Stimulated activated CD8-positive, alpha-beta memory T cell treated with anti-CD3 and anti-CD28 coated beads, Interleukin-4, amount 100 ng/mL, for 48 hours (primary cell): ENCODE measurements at places on chromosomes 16 and 17.

DNA sequence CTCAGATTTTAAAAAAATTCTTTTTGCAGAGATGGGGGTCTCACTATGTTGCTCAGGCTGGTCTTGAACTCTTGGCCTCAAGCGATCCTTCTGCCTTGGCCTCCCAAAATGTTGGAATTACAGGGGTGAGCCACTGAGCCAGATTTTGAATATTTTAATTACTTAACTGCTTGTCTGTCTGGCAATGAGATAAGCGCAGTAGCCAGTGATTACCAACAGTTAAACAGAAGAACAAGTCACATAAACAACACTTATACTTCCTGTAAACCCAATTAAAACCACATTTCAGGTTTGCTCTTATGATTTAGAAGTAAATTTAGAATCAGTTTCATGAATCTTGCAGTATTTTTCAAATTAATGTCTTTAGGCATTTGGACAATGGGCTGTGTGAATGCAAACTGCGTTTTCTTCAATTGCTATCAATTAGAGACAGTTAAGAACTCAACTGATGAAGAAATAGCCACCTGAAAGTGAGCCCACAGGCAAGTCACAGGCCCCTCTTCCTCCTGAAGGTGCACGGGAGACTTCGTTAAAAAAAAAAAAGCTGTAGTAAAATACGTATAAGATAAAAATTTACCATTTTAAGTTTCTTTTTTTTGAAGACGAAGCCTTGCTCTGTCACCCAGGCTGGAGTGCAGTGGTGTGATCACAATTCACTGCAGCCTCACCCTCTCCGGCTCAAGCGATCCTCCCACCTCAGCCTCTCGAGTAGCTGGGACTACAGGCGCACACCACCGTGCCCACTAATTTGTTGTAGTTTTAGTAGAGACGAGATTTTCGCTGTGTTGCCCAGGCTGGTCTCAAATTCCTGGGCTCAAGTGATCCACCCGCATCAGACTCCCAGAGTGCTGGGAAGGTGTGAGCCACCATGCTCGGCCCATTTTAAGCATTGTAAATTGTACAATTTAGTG lies 73.0 kb downstream of the PITPNC1 start:
- no peak for DNase-seq

DNA sequence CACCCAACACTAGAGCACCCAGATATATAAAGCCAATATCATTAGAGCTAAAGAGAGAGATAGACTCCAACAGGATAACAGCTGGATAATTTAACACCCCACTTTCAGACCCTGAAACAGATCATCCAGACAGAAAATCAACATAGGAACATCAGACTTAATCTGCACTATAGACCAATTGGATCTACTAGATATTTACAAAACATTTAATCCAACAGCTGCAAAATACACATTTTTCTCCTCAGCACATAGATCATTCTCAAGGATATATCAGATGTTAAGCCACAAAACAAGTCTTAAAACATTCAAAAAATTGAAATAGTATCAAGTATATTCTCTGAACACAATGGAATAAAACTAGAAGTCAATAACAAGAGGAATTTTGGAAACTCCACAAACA lies 4.1 kb upstream of the CCL13 start:
- no peak for DNase-seq

DNA sequence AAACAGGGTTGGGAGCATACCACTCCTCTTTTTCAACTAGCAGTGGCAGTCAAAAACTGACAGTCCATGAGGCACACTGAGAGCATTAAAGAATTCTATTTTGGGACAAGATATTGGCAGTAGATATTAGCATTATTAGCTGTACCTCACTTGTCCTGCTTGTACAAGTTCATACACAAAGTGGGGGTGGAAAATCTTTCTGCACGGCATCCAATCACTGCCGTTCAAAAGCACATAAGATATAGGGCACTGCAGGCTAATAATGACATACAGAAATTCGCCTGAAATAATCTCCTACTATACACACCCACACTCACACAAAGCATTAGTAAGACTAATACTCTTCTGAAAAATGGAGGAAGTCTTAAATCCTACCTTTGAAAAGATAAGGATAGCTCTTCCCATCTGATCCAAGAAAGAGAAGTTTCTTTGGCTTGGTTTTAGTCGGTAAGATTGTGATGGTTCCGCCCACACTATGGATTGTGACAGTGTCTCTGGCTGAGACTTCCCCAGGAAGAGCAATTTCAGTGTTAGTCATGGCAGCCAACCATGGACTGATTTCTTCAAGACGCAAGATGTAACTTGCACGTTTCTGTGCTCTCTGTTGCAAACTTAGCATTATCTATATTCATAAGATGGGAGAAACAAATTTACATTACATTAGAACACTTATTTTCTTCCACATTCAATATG lies 40.6 kb upstream of the ARL6IP1 start:
- no peak for DNase-seq

DNA sequence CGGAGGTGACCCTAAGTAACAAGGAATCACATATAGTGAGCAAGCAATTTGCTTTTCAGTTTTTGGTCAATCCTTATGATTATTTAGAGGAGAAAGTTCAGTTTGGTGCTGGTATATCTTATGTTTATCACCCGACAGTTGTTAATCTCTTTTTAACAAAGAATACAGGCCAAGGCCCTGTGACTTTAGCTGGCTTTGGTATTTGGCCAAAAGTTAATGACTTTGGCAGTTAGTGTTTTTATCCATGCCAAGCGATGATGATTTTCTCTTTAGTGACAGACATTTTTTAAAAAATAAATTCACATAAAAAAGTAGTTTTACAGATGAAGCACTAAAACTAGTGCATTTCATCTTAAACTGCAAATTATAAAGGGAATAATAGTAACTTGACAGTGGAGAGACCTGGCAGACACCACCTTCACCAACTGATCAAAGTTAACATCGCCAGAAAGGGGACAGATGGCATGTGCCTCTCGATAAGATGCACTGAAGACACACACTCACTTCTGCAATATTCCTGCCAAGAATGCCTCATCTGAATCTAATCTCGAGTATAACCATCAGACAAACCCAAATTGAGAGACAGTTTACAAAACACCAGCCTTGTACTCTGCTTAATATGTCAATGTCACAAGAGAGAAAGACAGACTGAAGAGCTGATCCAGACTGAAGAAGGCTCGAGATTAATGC lies 6.9 kb downstream of the DEXI start:
- no peak for DNase-seq

- no peak for DNase-seq
Measured at GRCh38 chr16:66199189-66199588, 167.3 kb upstream of the CDH5 start.

- DNase-seq = no peak
Measured at GRCh38 chr17:62884781-62885180, 76.7 kb upstream of the MARCHF10 start.

DNA sequence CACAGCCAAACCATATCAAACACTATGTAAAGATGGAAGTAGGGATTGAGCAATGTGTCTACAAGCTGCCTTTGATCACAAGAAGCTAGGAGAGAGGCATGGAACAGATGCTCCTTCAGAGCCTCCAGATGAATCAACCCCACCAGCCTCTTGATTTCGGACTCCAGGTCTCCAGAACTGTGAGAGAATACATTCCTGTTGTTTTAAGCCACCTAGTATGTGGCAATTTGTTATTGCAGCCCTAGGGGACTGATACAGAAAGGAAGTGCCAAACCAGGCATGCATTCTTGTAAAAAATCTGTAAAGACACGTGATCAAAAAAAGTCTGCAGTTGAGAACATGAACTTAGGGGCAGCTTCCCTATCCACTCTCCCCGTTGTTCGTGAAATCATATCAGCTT lies 91.1 kb downstream of the C17orf67 start:
- no peak for DNase-seq

GRCh38 chr17:52986056-52986662 lies 827.6 kb upstream of the CA10 start:
- no peak for DNase-seq

GRCh38 chr16:3363793-3364192 lies 8.1 kb downstream of the OR2C1 start:
- DNase-seq = no peak

DNA sequence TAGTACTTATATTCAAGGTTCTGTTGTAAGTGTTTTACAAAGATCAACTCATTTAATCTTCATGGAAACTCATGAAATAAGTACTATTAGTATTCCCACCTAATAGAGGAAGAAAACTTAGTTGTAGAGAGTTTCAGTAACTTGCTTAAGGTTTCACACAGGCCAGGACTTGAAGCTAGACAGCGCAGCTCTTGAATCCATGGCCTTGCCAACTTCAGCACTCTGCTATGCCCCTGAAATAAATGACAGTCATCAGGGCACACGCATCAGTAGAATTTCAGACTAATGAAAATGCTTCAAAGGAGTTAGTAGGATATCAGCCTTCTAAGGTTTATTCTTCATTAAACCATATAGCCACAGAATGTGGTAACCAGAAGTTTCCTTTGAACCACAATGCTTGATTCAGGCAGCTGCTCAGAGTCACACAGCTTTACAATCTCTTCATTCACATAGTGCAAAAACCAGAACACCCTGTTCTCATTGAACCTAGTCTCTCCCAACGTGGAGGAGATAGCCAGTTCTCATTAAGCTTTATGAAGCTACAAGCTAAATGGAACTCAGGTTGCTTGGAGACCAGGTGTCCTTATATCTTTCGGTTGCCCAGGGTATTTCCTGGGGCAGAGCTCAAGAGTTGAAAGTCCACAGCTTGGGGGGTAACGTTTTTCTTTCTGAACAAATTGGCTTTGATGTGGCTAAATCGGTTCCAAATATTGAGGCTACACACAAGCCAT lies 39.7 kb downstream of the KCNJ2 start:
- DNase-seq = no peak

- DNase-seq = no peak
Measured at GRCh38 chr16:15708096-15708495, 58.1 kb downstream of the NDE1 start.

DNA sequence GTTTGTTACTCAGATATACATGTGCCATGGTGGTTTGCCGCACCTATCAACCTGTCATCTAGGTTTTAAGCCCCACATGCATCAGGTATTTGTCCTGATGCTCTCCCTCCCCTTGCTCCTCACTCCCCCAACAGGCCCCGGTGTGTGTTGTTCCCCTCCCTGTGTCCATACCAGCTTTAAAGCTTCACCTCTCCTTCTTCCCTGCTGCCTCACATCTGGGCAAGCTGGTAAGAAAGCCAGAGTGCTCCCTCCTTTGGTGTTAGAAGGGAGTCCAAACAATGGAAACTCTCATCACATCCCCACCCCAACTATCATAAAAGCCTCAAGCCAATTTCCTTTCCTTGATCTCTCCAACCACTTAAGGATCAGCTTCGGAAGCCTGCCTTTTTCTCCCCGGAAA lies 1115.6 kb upstream of the GOT2 start:
- DNase-seq = no peak

DNA sequence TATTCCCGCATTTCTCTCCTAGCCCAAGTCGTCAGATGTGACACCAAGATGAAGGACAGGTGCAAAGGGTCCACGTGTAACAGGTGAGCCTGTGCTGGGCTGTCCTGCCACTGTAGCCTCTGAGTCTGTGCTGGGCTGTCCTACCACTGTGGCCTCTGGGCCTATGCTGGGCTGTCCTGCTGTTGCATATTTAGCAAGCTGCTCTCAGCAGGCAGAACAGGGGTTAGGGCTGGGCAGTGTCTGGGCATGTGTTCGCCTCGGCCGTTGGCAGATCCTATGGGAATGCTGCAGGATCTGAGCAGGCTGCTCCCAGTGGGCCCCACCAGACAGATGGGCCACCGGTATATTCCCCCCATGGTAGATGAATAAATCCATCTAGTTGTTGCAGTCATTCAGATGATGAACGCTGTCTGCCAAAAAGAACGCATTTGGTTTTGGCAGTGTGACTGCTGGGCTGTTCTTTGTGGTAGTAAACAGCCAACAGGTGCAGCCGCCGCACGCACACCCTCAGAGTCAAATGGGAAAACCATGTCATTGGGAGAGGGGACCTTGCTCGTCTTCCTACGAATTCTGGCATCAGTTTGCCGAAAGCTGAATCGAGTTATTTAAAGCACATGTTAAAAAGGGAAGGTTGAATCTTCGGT lies 49.2 kb downstream of the CRISPLD2 start:
- DNase-seq = no peak

GRCh38 chr17:31497994-31498826 lies 106.7 kb downstream of the RAB11FIP4 start:
- DNase-seq = no peak

DNA sequence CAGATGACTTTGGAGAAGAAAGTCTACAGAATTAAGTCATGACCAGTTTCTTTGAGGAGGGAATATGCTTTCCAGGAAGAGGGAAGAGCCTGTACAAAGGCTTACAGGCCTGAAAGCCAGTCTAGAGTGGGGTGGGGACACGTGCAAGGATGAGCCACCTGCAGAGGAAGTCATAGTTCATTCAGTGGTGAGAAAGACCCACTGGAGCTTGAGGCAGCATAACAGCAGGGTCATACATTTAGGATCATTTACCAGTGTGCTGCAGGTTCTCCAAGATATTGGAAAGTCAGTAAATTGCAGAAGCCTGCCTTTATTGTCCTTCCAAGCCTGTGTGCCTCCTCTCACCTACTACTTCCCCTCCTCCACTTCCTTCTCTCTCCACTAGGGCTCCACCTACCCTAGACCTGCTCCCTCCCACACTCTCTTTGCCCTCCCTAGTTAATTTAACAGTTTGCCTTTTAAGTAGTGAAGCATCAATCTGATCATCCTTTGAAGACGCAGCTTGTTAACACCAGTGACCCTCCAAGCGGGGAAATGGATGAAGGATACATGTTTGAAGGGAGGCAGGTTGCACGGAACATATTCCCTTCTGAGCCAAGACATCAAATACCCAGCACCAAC lies 40.2 kb downstream of the CDRT15 start:
- no peak for DNase-seq

DNA sequence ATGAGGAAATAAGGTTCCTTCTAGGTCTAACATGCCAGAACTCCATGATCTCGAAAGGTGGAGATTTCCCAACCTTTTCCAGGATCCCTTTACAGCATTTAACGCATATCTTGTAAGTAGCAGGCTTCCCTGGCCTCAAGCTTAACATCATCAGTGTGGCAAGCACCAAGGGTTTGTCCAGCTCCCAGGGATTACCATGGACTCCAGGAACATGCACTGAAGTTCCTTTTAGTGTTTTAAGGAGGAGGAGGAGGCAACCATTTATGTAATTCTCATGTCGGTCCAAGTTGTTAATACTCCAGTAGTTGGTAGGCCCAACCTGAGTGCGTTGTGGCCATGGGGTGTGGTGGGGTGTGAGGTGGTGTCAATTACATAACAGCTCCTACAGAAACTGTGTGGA lies 11.8 kb upstream of the SKAP1 start:
- DNase-seq = no peak
